ENCODE measurements at places on chromosomes 12 and 14. TPM values are rescaled to one million over a fixed set of nuclear protein-coding genes. Genes with fewer than 3 reads are reported as not detected.

Gene CD63
- total RNA-seq = 113 TPM

Gene CYP27B1
- 12.0 TPM for total RNA-seq

Gene SYT1
- not detected for total RNA-seq

Gene KCNJ8
- not detected for total RNA-seq

DNA sequence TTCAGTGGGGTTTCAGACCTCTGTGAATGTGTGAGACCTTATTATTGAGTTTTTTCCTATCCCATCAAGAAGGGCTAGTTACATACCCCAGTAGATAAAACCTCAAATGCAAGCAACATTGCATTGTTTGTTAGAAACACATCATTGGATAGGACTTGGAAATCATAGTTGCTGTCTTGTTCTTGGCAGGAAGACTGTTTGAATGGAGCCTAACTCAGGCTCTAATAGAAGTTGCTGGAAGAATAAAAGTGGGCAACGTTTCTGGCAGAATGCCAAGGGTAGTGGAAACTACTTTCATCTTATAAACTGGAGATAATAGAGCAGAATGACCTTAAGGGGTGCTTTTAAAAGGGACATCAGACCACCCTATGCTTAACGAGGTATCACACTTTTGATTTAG, 9.9 kb upstream of the PTHLH start:
- H3K4me1 ChIP-seq = no peaks in the 10 kb centered on the region
- no peak for DNase-seq
- H3K27ac ChIP-seq = no peak overlapping the region
- peaks cover 63% of the 10 kb centered on the region for H3K27me3 ChIP-seq
- no peaks in the 10 kb centered on the region for H3K36me3 ChIP-seq

GRCh38 chr14:104697892-104698583, 8.6 kb downstream of the INF2 start:
- no peak overlapping the region for H3K4me3 ChIP-seq
- H3K27ac ChIP-seq = no peak overlapping the region
- peaks cover 26% of the 10 kb centered on the region for H3K4me1 ChIP-seq
- DNase-seq = no peak
- no peaks in the 10 kb centered on the region for H3K27me3 ChIP-seq

- no peaks in the 10 kb centered on the region for H3K36me3 ChIP-seq
- DNase-seq = no peak
- no peak overlapping the region for H3K27ac ChIP-seq
- no peak overlapping the region for H3K4me3 ChIP-seq
- H3K27me3 ChIP-seq = peaks cover 11% of the 10 kb centered on the region
Measured at GRCh38 chr12:3247629-3248161, 170.5 kb downstream of the TSPAN9 start.

All from activated naive CD8-positive, alpha-beta T cell treated with anti-CD3 and anti-CD28 coated beads for 36 hours (primary cell).